ENCODE measurements at places on chromosomes 6 and 20.
A peak's percentile ranks its signal among the peaks of the same experiment; 100 is the strongest.

DNA sequence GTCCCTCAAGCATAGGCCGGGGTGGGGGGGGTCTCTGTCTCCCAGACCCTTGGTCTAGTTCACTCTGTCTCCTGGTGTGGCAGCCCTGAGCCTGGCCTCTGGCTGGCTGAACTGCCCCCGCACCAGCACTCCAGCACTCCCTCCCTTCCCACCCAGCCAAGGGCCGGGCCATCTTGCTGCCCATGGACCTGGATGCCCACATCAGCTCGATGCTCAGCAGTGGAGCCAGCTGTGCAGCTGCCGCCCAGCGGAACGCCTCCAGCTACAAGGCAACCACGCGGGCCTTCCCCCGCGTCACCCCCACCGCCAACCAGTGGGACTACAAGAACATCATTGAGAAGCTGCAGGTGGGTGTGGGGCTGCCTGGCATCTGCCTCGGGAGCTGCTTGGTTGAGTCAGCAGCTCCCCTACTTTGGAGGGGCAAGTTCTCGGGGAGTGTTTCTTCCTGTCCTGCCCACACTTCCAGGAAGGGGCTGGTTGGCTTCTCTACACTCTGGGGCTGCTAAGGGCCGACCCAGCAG lies 28.4 kb downstream of the UQCC2 start:
- no peak for DNase-seq

DNA sequence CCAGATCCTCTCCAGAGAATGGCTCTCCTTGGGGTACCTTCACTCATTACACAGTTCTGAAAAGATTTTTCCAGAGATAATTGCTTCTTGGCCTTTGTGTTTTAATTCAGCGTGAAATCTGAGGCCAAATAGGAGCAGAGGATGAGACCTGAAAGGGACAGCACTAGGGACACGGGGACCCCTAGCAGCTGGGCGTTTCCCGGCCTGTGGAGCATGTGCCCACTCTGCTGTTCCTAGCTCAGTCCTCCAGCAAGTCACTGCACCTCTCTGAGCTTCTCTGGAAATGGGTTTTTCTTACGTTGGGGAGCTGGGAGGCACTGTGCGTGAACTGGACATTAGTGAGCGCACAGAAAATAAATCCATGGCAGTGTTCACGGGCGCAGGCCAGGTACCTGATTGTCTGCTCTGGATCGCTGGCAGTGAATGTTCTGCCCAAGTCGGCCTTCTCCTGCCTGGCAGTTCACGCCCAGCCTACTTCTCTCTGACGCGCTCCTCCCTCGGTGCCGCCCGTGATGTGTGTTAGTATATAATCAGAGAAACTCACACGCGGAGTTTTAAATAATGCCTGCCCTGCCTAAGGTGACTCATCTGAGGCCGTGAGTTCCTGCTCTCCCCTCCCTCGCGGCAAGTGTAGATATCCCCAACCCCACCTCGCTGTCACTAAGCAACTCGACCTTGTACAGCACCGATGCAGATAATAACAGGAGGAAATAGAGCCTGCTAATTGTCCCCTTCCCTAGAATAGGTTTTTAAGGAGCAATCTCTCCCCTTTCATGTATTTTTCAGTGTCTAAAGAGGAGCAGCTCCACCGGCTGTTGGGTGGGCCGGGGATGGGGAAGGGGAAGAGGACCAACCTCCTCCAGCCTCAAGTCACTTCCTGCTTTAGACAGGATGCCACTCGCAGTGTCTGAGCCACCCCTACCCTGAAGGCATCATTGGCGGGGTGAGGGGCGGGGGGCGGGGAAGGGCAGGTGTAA lies 2.7 kb upstream of the TUBB2A start:
- DNase-seq = no peak

- no peak for DNase-seq
Measured at GRCh38 chr20:16699293-16699692, 30.5 kb upstream of the SNRPB2 start.

- no peak for DNase-seq
Measured at GRCh38 chr6:100115407-100116101, 121.5 kb upstream of the MCHR2 start.

DNA sequence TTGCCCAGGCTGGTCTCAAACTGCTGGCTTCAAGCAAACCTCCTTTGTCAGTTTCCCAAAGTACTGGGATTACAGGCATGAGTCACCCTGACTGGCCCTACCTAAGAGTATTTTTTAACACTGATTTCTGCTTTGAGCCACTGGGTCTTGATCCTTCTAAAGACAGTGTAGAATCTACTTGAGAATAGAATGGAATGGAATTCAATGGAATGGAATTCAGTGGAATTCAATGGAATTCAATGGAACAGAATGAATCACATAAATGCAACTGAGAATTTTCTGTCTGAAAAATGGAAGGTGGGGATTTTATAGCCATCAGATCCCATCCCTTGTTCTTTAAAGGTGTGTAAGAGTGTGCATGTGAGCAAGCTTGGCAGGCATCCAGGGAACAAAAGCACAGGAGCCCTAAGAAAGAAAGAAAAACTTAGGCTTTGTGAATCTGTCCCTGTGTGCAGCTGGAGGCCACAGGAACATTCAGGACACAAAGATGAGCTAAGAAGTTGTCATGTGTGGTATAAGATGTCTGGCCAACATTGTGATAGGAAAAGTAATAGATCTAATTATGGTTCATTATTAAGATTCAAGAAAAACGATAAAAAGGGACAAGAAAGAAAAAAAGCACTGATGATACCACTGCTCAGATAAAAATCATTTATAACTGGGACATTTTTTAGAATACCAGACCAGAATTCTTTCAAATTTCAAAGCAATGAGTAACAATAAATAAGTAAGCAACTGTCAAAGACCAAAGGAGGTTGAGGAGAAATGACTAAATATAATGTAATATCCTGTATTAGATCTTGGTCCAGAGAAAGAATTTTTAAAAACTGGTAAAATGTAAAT lies 681.0 kb upstream of the GJE1 start:
- DNase-seq = no peak

DNA sequence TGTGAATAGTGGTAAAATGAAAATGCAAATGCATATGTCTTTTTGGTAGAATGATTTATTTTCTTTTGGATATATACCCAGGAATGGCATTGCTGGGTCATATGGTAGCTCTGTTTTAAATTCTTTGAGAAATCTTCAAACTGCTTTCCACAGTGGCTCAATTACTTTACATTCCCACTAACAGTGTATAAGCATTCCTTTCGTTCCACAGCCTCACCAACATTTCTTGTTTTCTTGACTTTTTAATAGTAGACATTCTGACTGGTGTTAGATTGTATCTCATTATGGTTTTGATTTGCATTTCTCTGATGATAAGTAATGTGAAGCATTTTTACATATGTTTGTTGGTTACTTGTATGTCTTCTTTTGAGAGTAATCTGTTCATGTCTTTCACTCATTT lies 144.0 kb downstream of the SIM1 start:
- no peak for DNase-seq

GRCh38 chr6:130376936-130377335 lies 11.1 kb downstream of the TMEM200A start:
- DNase-seq = no peak

GRCh38 chr6:34806738-34807453 lies 15.0 kb downstream of the BLTP3A start:
- DNase-seq = no peak

- no peak for DNase-seq
Measured at GRCh38 chr6:134531611-134532010, 213.7 kb upstream of the SGK1 start.

- DNase-seq = no peak
Measured at GRCh38 chr6:136719280-136720044, 72.8 kb downstream of the MAP3K5 start.

GRCh38 chr6:102355578-102355977 lies 962.1 kb downstream of the GRIK2 start:
- DNase-seq = no peak

- DNase-seq = no peak
Measured at GRCh38 chr6:157613011-157613522, 210.0 kb upstream of the SNX9 start.

- DNase-seq = peak; percentile 79
Measured at GRCh38 chr6:138988469-138988834, 399 bp upstream of the REPS1 start.

DNA sequence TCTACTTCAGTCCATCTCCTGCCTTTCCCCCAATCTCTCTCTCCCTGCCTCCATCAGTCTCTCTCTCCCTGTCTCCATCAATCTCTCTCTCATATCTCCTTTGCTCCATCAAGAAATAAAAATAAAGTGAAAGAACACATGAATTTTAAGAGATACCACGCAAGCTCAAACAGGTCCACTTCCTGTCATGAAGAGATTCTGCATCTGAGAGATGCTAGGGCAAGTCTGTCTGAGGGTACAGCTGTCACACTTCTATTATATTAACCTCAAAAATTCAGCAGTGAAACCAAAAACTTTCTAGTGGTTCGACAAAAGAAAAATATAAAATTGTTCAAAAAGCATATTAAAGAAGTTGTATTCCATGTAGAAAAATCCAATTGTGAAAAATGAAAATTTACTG lies 296.8 kb upstream of the RSPO3 start:
- no peak for DNase-seq

GRCh38 chr20:40464731-40465208 lies 224.3 kb downstream of the MAFB start:
- DNase-seq = no peak

- no peak for DNase-seq
Measured at GRCh38 chr20:24765316-24766142, 183.5 kb upstream of the CST7 start.

- DNase-seq = no peak
Measured at GRCh38 chr6:170017603-170018320, 266.3 kb downstream of the ERMARD start.

- DNase-seq = no peak
Measured at GRCh38 chr6:17193106-17193775, 87.9 kb upstream of the RBM24 start.

- DNase-seq = no peak
Measured at GRCh38 chr6:151585741-151586140, 91.9 kb downstream of the CCDC170 start.

DNA sequence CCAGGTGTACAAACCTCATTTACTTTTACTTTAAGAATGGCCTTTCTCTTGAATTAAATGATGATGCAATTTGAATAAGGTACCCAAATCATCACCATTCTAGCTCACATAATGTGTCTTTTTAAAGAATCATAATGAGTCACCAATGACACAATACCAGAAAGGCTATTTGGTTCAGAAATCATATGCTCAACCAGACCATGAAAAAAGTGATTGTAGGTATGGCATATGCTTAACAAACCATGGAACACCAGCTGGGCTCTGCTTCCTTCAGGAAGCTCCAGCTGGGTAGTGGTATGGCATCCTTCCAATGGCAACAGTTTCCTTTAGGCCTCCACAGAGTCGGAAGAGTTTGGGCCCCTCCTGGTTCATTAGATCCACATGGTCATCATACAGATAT lies 128.2 kb downstream of the FRK start:
- peak; percentile 44 for DNase-seq

GRCh38 chr20:11965602-11966001 lies 47.9 kb downstream of the BTBD3 start:
- DNase-seq = no peak

- no peak for DNase-seq
Measured at GRCh38 chr20:25299806-25300205, 51.9 kb downstream of the PYGB start.

GRCh38 chr6:819122-819521 lies 126.2 kb upstream of the EXOC2 start:
- no peak for DNase-seq

GRCh38 chr20:34363465-34364222 lies 571 bp downstream of the ITCH start:
- DNase-seq = no peak

- DNase-seq = no peak
Measured at GRCh38 chr6:87926687-87927086, 121.0 kb upstream of the SPACA1 start.

- DNase-seq = no peak
Measured at GRCh38 chr6:88588938-88589337, 374.5 kb downstream of the RNGTT start.

DNA sequence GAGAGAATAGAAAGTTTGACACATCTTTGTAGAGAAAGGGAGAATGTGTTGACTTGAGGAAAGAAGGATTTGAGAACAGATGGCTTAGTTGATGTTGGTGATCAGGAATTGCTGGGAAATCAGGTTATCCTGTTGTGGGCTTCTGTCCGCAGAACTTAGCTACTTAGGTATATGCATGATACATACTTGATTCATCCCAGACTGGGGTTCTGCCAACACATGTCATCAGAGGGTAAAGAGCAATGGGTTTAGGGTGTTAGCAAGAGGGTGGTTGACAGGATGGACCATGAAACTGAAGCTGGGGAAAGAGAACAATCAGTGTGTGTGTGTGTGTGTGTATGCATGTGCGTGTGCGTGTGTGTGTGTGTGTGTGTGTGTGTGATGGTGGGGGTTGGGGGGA lies 50.6 kb upstream of the NELFCD start:
- no peak for DNase-seq

DNA sequence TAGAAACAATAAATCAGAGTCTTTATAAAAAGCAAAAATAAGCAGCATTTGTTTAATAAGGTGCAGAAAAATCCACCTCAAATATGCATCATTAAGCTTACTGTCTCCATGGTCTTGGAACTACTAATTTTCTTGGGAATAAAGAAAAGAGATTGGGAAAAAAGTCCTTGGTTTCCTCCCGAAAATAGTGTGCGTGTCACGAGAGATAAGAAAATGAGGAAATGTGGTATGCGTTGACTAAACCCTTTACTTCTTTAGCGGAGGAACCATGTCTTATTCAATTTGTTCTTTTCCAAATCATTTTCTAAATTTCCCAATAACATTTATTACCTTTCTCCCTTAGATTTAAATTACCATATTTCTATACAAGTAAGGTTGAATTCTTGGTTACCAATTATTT lies 54.1 kb upstream of the HBS1L start:
- no peak for DNase-seq

DNA sequence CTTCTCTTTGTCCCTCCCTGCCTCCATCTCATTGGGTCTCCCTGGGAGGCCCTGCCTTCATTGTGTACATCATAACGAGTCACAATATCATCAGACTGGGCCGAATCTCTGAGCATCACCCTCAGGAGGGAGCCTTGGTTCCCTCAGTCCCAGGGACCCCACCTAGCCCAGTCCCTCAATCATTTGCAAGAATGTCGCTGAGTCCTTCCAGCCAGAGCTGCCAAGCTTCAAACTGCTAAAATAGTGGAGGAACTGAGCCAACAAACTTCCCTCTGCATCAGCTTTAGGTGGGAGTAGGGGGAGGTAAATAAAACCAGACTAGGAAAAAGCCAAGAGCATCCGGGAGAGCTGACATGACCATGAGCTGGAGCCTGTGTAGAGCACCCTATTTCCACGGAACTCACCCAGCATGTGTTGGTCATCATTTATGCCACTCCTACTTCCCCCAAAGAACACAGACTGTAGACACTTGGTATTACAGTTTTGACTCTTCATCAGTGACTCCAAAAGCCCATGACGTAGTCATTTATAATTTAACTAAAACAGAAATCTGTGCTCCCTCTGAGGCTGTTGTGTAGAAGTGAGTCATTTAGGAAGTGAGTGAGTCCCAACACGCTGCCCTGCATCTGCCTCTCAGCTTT lies 28.8 kb upstream of the IL17A start:
- no peak for DNase-seq

DNA sequence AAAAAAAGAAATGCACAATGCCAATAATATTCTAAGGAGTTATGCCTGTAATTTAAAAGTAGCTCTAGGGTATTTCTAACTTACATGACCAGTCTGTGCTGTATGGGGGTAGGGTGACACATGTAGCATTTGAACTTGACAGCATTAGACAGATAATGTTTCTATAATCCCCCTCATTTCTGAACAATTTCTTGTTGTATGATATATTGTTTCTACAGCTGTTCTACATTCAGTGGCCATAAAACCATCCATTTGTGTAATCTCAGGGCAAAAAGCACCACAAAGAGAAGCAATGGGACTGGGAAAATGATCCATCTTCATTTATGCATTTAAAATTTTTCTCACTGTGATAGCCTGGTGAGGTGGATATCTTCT lies 767.8 kb downstream of the TFAP2A start:
- DNase-seq = no peak

All from NCI-H1694 (cell line).